Osteoblast (primary cell): ENCODE measurements at places on chromosomes 3 and 15.

DNA sequence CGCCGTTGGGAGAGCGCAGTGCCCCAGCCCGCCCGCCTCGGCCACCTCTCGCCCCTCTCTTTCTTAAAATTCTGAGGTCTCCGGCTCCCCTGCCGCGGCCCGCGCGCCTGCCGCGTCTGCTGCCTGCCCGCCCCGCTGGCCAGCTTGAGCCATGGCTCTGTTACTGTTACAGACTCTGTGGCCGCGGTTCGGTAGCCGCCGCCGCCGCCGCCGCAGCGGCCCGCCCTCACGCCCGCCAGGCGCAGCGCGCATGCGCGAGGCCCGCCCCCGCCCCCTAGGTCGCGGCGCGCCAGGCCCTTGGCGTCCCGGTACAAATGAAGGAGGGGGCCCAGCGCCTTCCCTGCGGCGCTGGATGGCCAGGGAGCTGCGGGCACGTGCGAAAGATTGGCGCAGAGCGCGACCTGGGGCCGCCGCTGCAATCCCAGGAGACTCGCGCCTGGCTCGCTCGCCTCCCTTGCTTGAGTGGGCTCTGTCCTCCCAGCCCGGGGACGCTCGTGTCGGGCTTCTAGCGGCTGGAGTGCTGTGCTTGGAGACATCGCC, at the start of gene ONECUT1:
TSS of gene ONECUT1 (minus strand) at position 168 of the 540 bp plus-strand sequence. CDS start 452 bp downstream, outside the sequence.
- DNase-seq: peak; percentile 97

DNA sequence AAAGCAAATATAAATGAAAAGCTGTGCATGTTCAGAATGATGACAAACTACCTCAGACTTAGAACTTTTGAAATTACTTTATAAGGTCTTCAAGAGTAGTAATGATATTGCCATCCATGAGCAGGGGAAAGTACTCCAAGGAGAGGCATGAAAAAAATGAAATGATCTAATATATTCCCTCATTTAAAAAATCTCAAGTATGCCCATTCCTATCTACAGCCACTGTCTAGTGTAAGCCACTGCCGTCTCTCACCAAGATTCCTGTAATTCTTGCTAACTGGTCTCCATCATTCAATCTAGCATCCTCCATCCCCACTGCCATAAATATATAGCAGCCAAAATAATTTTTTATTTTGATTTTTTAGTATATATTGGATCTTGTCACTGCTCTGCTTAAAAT, 258.8 kb downstream of the PLOD2 start:
- no peak for DNase-seq

GRCh38 chr3:2603692-2604289, 505.1 kb downstream of the CNTN4 start:
- DNase-seq: no peak

DNA sequence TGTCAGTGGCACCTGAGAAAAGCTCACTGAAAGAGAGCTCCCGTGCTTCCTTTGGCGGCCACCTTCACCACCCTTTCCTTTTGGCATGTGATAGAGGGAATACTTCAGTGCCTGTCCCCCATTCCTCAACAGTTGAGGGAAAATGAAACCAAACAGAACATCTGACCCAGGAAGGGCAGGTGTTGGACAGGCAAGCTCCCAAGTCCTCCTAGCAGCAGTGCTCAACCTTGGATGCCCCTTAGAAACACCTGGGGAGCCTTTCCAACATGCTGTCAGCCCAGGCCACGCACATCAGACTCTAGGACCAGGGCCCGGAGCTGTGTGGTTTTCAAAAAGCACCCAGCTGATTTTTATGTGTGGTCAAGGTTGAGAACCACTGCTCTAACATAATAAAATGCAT, 22.4 kb downstream of the LDHAL6B start:
- no peak for DNase-seq

DNA sequence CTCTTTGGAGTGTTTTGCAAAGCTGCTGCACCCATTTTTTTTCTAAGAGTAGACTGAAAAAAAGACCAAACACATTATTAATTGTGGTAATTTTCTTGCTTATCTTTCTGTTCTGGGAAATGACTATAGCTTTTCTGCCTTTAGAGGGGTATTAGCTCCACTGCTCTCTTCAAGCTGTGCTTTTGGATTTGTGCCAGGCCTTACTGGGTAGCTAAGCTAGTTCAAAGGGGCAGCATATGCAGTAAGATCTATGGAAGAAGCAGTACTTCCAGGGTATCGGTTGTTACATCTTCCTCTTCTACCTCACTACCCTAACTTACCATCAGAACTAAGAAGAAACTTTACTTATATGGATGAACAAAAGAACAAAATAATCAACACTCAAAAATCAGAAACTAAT, 28.7 kb upstream of the ARIH1 start:
- peak; percentile 17 for DNase-seq
